Activated naive CD4-positive, alpha-beta T cell (primary cell): ENCODE measurements at places on chromosomes 7 and 10.

DNA sequence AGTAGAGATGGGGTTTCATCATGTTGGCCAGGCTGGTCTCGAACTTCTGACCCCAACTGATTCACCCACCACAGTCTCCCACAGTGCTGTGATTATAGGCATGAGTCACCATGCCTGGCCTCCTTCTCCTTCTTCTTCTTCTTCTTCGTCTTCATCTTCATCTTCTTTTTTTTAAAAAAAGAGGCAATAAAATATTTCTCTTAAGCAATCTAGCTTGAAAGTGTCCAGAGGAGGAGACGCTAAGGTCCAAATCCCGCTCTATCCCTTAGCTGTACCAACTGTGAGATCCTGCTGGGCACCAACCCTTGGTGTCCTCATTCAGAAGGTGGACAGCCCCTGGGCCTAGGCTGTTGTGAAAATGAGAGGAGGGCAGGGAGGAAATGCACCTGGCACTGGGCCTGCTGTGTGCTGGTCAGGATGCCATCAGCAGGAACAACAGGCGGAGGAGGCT, 13.9 kb upstream of the PSAP start:
- no peak for DNase-seq

DNA sequence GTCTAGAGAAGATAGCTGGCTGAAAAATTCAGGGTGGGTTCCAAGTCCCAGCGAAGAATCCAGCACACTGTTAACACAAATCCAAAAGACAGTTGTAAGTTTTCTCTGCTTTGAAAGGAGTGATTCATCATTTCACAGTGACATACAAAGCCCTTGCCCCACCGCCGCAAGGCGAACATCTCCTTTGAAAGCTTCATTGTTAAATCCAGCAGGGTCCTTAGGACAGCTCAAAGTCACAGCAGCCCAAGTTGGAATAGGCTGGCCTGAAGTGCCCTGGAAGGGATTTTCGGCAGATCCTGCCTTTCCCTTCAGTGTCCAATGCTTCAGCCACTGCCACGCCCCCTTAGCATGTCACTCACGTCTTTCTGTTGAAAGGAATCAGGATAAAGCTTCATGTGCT, 526.1 kb downstream of the CALN1 start:
- DNase-seq: no peak

- no peak for DNase-seq
These were observed 97.3 kb upstream of the MACROH2A2 start for GRCh38 chr10:69955211-69955805.

DNA sequence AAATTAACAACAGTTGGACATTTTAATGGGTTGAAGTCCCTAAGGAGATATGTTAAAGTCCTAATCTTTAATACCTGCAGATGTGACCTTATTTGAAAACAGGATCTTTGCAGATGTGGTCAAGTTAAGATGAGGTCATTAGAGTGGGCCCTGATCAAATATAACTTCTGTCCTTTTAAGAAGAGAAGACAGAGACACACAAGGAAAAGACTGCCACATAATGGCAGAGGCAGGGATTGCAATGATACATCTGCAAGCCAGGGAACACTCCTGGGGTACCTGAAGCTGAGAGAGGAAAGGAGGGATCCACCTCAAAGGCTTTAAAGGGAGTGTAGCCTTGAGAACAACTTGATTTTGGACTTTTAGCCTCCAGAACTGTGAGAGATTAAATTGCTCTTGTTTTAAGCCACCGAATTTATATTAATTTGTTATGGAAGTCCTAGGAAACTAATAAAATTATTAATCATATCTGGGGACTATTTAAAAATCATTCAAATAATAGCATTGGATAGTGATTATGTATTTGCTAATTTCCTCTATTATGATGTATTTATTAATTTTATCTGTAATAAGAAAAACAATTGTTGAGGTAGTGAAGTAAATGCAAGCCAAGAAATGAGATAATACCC, 700.0 kb upstream of the PCDH15 start:
- no peak for DNase-seq

GRCh38 chr10:50260791-50261281, 9.5 kb upstream of the ASAH2 start:
- DNase-seq: no peak

GRCh38 chr10:57262892-57263291, 901.8 kb upstream of the ZWINT start:
- DNase-seq: no peak

GRCh38 chr7:148212731-148213130, 377.8 kb upstream of the C7orf33 start:
- no peak for DNase-seq

DNA sequence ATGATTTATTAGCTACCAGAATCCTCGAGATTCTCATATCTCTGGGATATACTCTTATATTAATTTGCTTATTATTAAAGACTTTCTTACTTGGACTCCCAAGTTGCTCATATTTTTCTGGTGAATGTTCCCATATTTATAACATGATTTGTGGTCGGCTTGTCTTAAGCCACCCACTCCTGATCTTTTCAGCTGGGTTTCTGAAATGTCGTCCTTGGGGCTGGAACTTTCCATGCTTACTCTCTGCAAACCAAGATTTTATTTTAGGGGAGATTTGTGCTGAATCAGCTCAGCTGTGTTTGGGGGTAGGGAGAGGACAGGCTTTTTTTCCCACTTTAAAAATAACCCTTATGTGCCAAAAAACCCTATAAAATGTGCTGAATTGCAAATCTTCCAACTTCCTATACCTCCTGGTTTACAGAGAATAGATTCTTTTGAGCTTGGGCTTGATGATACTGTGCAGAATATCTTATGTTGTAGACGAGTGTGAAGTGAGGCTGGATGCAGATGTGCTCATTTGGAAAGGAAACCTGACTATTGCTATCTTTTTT, 162.1 kb downstream of the SND1 start:
- no peak for DNase-seq

GRCh38 chr10:118967160-118967559, 62.4 kb upstream of the NANOS1 start:
- no peak for DNase-seq

- no peak for DNase-seq
These were observed 91.5 kb downstream of the NRP1 start for GRCh38 chr10:33242931-33243330.

- no peak for DNase-seq
These were observed 59.0 kb downstream of the SYPL1 start for GRCh38 chr7:106053109-106053508.

- no peak for DNase-seq
These were observed 5.8 kb upstream of the NCOA4 start for GRCh38 chr10:46035923-46036849.

GRCh38 chr7:27159266-27160144, 3.0 kb upstream of the HOXA7 start:
- DNase-seq: no peak

- DNase-seq: no peak
These were observed 27.0 kb downstream of the HIBADH start for GRCh38 chr7:27635728-27636127.

GRCh38 chr10:75857269-75857846, 425.9 kb downstream of the LRMDA start:
- DNase-seq: no peak

DNA sequence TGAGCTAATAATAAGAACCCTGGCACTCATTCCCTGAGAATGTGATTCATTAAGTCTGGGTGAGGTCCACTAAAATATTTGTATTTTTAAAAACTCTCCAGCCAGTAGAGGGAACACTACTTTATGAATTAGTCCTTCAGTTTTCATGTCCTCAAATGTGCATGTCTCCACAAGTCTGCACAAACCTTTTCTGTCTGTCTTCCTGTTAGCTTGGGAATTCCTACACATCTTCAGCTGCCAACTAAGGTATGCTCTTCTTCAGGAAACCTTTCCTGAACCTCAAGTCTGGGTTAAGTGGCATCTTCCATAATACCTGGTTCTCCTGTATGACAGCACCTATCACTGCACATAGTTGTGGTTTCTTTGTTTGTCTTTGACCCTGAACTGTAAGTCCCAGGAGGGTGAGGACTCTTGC, 119.6 kb upstream of the MKX start:
- no peak for DNase-seq

DNA sequence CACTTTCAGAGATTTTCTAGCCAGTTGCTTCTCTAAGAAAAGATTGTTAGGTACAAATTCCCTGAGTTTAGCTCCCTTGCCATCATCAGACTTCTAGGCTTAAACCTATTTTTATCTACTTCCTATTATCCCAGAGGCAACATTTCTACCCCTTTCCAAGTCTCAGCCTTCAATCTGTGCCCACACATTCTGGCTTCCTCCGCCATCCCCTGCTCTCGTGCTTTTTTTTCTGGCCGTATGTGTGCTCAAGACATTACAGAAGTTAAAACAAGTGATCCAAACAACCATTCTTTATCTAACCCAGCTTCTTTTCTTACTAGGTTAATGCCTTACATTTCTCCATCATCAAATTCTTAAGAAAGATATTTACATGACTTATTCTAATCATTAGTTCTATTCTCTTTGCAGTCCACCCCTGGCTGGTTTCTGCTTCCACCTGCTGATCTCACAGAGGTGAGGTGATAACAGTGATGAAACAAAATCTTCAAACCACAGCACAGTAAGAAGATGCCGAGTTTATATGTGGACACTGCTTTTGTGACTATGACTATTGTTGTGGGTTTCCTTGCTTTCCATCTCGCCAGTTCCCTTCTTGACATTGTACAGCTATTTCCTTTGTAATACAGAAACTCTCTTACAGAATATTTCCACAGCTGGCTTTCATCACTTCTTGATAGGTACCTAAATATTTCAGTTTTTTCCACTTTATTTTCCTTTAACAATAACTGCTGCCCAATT, 18.3 kb upstream of the CDK6 start:
- DNase-seq: no peak

DNA sequence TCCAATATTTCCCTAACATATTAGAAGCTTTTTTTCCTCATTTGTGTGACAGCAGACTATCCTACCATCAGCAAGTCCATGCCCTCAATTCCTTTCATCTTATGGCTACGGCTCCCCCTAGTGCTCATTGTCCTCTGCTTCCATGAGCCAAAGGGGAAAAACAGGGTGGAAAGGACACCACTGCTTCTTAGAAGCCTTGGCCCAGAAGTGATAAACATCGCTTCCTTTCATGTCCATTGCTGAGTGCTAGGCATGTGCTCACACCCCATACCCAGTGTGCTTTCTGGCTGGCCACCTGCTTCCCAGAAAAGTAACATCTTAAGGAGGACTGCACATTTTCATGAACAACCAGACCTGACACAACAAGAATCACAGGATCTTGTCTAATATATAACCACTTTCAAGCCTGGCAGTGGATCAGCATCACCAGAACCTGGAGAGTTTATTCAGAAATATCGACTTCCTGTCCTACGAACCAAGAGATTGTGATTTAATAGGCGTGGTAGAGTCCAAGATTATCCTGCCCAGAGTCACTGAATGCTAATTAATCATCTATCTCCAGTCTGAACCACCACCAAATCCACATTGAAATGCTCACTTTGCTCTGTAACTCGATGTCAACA, 650.5 kb upstream of the SORCS1 start:
- no peak for DNase-seq

DNA sequence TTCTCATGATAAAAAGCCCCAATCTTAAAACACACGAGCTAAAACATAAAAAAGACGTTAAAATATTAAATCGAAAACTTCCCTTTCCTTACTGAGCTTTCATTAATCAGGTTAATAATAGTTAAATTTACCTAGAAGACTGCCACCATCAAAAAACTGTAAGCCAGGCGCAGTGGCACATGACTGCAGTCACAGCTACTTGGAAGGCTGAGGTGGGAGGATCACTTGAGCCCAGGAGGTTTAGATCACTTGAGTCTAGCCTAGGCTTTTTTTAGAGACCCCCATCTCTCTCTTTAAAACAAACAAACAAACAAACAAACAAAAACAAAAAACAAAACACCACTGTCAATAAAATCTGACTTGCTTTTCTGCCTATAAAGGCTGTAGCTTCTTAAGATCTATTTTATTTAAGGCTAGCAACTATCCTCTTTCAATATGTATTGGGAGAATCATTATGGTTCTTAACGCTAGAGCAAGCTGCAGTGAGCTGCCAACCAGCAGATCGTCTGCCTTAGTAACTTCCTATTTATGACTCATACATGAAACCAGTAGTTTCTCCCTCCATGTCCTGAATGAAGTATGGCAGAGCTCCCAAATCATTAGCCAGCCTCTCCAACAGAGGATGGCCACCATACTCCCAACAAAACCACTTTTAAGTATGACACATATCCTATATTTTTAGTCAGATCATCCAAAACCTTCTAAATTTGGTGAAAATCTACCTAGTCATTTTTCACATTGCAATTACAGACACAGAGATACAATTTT, 163.7 kb downstream of the SRPK2 start:
- no peak for DNase-seq

GRCh38 chr10:72846238-72846637, 47.3 kb upstream of the OIT3 start:
- DNase-seq: no peak

DNA sequence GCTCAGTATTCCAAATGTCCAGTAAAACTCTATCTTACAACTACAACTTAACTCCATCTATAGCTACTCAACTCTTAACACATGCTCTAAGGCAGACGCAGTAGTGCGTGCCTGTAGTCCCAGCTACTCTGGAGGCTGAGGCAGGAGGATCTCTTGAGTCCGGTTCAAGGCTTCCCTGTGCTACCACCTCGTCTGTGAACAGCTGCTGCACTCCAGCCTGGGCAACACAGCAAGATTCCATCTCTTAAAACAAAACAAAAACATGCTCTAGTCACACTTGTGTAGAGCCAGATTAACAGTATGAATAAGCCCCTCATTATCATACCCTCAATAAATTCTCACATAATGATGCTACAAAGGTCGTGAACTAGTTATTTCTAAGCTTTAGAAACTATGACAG, 3.6 kb downstream of the BAZ1B start:
- no peak for DNase-seq

- DNase-seq: no peak
These were observed 345.7 kb downstream of the THSD7A start for GRCh38 chr7:11486271-11486670.

- DNase-seq: no peak
These were observed 209.7 kb downstream of the SKIDA1 start for GRCh38 chr10:21315645-21316220.

DNA sequence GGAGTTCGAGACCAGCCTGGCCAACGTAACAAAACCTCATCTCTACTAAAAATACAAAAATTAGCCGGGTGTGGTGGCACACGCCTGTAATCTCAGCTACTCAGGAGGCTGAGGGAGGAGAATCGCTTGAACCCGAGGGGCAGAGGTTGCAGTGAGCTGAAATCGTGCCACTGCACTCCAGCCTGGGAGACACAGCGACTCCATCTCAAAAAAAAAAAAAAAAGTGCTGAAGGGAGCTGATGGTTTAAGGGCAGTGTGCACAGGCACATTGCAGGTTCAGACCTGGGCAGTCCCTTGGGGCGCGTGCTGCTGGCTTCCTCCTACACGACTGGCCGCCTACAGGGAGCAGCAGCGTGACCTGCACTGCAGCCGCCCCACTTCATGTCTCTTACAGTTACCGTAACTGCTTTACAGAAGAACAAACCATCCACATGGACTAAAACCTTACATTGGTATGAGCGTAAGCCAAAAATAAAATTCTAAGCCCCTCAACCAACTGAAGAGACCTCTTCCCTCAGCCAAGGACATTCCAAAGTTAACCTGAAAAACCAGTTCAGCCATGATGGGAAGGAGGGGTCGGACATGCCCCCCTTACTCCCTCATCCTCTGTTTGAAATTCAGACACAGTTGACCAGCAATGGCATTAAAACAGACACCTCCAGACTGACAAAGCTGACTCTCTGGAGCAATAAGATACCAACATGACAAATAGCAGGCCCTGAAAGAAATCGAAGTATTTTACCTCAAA, 262.2 kb downstream of the ZMYND11 start:
- DNase-seq: no peak
